ENCODE measurements at places on chromosomes 2 and 18. TPM values are rescaled to one million over a fixed set of nuclear protein-coding genes. Genes with fewer than 3 reads are reported as not detected.

AMER3 gene
- total RNA-seq: not detected

CRACDL gene
- 2.3 TPM for total RNA-seq

PDE11A gene
- total RNA-seq: 0.44 TPM

NRP2 gene
- 157 TPM for total RNA-seq

PID1 gene
- total RNA-seq: 3.6 TPM

DUSP2 gene
- 0.53 TPM for total RNA-seq

MTERF4 gene
- 25.4 TPM for total RNA-seq

KHK gene
- total RNA-seq: 7.5 TPM

KCNE4 gene
- 0.65 TPM for total RNA-seq

TXNDC2 gene
- 0.16 TPM for total RNA-seq

GMPPA gene
- 38.7 TPM for total RNA-seq

MOCOS gene
- 2.7 TPM for total RNA-seq

CNDP1 gene
- total RNA-seq: not detected

REEP1 gene
- total RNA-seq: 0.68 TPM

CABLES1 gene
- total RNA-seq: 15.8 TPM

C2orf42 gene
- 7.0 TPM for total RNA-seq

TMBIM1 gene
- 114 TPM for total RNA-seq

TRABD2A gene
- 12.9 TPM for total RNA-seq

ASAP2 gene
- 39.8 TPM for total RNA-seq

STARD7 gene
- 84.8 TPM for total RNA-seq

CPO gene
- not detected for total RNA-seq

CRYBA2 gene
- not detected for total RNA-seq

ABCG8 gene
- total RNA-seq: not detected

KIAA2012 gene
- total RNA-seq: not detected

TUBB6 gene
- total RNA-seq: 207 TPM

CSRNP3 gene
- total RNA-seq: not detected

SNTG2 gene
- not detected for total RNA-seq

NOSTRIN gene
- 3.3 TPM for total RNA-seq

CCDC85A gene
- total RNA-seq: 0.12 TPM

SYT4 gene
- not detected for total RNA-seq

SS18 gene
- 52.6 TPM for total RNA-seq

TGFA gene
- 5.9 TPM for total RNA-seq

APLF gene
- 0.63 TPM for total RNA-seq

MC4R gene
- total RNA-seq: not detected

SNORC gene
- 7.9 TPM for total RNA-seq

ITPRIPL1 gene
- total RNA-seq: not detected

HOXD4 gene
- 0.56 TPM for total RNA-seq

C2orf68 gene
- 29.3 TPM for total RNA-seq

LONRF2 gene
- total RNA-seq: 3.0 TPM

STAT4 gene
- total RNA-seq: 4.3 TPM

All from A549 treated with ZK216348 at 1 μM for 4 hours (cell line).